Sigmoid colon (tissue), 7 donors: ENCODE measurements at places on chromosomes 6 and 20. TPM values are rescaled to one million over a fixed set of nuclear protein-coding genes. Genes with fewer than 3 reads are reported as not detected.

DNA sequence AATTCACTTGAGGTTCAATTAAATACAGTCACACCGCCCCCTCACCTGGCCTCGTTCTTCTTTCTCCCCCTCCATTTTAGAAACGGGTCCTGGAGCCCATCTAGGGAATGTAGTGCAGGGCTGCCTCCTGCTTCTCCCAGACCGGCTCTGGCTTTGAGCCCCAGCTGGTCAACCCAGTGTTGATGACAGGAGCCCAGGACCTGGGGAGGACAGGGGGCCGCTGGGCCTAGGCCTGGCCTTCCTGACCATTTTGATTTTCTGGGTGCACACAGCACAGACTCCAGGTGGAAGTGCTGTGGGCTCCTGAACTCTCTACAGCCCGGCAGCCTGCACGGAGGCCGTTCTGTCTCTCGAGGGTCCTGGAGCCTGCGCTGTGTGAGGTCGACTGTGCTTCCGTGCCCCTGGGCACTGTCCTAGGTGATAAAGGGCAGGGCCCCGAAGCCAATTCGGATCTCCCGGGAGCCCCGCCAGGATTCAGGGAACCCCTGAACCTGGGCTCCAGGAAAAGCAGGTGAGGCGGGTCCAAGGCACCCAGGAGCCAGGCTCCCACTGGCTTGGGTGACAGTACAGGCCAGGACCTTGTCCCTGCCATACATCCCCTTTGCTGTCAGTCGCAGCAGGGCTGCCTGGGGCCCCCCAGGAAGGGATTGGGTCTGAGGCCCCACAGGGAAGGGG is 23.3 kb downstream of the NPEPL1 start:
- peaks cover 11% of the 10 kb centered on the region for H3K27me3 ChIP-seq
- DNase-seq, result peak; percentile 54
- H3K36me3 ChIP-seq, result no peaks in the 10 kb centered on the region
- H3K4me1 ChIP-seq, result no peaks in the 10 kb centered on the region

Gene EPPIN
- total RNA-seq, result not detected

DNA sequence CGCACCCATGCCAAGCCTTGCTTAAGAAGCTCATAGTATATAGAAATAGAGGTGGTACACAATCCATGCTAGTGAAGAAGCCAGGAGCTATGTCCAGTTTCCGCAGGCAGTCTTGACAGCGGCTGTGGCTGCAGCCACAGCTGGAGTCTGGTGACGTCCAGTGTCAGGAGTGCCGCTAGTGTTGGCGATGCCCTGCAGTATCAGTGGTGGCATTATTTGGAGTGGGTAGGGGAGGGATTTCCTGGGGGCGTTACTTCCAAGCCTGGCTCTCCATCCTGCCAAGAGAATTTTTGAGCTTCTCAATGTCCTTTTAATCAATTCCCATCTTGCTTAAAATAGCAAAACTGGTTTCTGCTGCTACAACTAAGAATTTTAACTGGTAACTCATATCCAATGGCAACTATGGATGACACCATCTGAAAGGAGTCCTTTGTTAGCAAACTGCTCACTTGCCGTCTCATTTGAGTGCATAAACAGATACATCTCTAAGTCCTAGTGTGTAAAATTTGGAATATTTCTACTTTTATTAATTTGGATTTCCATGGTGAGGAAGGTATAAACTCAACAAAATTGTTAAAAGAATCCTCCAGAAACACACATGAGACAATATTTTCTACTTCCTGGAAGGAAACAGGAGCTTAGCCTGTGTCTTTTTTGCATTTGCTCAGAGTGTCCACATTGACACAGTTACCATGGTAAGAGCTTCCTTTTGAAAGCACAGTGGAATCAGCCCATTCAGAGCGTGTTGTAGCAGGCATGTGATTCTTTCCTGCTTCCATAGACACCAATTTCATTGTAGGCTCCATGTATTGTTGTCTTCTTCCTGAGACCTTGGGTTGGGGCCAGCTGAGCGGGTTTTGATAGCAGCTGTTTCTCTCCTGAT is 44.6 kb upstream of the PXDC1 start:
- no peak for DNase-seq
- H3K36me3 ChIP-seq, result no peaks in the 10 kb centered on the region
- no peak overlapping the region for H3K4me3 ChIP-seq

Gene HLA-DPB1
- total RNA-seq, result 62.4 TPM

Gene ASIP
- total RNA-seq, result not detected

- no peak overlapping the region for H3K4me3 ChIP-seq
- DNase-seq, result peak; percentile 38
- H3K27ac ChIP-seq, result no peak overlapping the region
- H3K4me1 ChIP-seq, result no peaks in the 10 kb centered on the region
Observed at GRCh38 chr20:61978491-61978890, 87.2 kb downstream of the TAF4 start.

DNA sequence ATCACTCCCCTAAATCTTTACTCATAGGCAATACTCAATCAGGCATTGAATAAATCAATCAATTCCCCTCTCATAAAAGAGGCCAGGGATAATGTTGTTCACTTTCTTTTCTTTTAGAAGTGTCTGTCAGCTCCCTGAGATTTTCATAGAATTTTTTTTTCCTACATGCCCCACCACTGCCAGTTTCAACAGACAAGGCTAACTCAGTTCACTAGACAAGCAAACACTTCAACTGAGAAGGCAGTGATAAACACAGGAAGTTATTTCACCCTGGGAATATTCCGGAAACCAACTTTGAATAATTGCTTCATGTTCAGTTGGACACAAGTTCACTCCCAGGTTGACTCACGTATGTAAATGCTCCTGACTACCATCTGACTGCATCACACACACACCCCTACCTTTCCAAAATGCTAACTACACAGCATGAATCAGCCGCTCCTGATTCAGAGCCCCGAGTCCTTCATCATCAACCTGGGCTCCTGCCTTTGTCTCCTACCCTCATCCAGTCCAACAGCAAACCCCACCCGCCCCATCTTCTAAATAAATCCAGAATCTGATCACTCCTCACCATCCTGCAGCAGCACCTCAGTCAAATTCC is 143.9 kb downstream of the BCAS1 start:
- H3K27me3 ChIP-seq, result no peaks in the 10 kb centered on the region
- H3K4me3 ChIP-seq, result no peak overlapping the region

Gene LGSN
- not detected for total RNA-seq

DNA sequence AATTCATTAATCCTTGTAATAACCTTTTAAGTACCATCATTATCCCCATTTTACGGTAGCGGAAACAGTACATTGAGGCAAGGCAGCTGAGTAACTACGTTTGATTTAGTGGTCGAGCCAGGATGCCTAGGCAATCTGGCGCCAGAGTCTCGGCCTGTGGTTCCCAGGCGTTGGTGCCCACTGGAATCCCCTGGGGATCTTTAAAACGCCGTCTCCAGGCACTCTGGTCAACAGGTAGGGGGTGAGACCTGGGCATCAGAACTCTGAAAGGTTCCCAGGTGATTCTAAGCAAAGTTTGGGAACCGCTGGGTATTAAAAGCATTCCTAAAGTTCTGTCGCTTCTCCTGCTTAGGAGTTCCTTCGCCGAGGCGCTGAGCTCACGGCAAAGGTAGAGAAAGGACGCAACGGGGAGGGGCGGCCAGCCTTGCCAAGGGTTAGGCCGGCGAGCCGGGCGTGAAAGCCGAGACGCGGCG is 939 bp downstream of the DTNBP1 start:
- H3K27ac ChIP-seq, result peak overlapping the region; percentile 89
- no peaks in the 10 kb centered on the region for H3K27me3 ChIP-seq
- no peaks in the 10 kb centered on the region for H3K36me3 ChIP-seq
- DNase-seq, result no peak

GRCh38 chr6:72365773-72366172 is 256.1 kb upstream of the KCNQ5 start:
- H3K4me3 ChIP-seq, result no peak overlapping the region
- peaks cover 4% of the 10 kb centered on the region for H3K4me1 ChIP-seq
- H3K27ac ChIP-seq, result no peak overlapping the region
- no peaks in the 10 kb centered on the region for H3K36me3 ChIP-seq
- no peak for DNase-seq

Gene ULBP2
- not detected for total RNA-seq

DNA sequence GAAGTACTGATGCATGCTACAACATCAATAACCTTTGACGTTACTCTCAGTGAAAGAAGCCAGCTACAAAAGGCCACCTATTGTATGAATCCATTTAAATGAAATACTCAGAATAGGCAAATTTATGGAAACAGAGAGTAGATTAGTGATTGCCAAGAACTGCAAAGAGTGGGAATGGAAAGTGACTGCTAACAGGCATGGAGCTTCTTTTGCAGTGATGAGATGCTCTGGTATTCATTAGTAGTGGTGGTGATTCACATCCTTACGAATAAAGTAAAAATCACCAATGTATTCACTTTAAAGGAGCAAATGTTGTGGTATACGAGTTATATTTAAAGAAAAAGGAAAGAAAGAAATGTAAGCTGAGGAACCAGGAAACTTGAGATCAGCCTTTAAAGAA is 126.8 kb upstream of the SAMD5 start:
- no peak overlapping the region for H3K27ac ChIP-seq
- no peaks in the 10 kb centered on the region for H3K27me3 ChIP-seq
- H3K36me3 ChIP-seq, result peaks cover 8% of the 10 kb centered on the region
- H3K4me1 ChIP-seq, result no peaks in the 10 kb centered on the region
- no peak overlapping the region for H3K4me3 ChIP-seq
- DNase-seq, result no peak

DNA sequence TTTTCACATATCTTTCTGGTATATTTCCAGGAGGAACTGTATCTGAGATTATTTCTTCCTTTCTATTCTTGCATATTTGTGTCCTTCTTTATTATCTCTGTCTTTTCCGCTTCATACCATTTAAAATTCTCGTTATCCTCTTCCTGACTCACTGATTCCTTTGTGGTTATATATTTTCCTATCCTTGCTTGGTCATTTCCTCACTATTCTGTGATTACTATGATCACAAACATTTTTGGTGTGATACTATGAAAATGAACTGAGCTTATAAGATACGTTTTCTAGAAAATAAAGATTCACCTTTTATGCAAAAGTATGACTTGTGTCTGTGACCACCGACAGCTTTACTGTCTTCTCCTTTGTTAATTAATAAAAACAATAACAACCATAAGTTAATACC is 26.5 kb upstream of the MYCT1 start:
- H3K27me3 ChIP-seq, result no peaks in the 10 kb centered on the region
- H3K4me1 ChIP-seq, result no peaks in the 10 kb centered on the region
- H3K36me3 ChIP-seq, result no peaks in the 10 kb centered on the region
- H3K27ac ChIP-seq, result no peak overlapping the region
- no peak overlapping the region for H3K4me3 ChIP-seq
- DNase-seq, result no peak

- no peaks in the 10 kb centered on the region for H3K4me1 ChIP-seq
- H3K27ac ChIP-seq, result no peak overlapping the region
- no peaks in the 10 kb centered on the region for H3K27me3 ChIP-seq
- no peak for DNase-seq
- H3K36me3 ChIP-seq, result no peaks in the 10 kb centered on the region
Observed at GRCh38 chr6:110748453-110748852, 66.8 kb downstream of the CDK19 start.

DNA sequence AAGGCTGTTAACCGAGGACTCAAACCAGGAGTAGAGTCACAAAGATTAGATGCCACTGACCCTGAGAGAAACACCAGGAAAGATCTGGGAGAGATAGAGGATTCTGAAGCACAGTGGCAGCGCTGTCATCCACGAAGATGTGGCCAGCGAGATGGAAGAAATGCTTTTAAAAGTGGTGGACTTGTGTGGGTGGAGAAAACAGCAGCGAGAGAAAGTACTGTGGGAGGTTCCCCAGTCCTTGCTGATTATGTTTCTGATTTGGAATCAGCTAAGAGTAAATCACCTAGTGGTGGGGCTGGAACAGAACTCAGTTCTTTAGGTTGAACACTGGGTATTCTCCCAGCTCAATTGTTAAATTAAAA is 435 bp upstream of the ZNF322 start:
- no peak for DNase-seq
- peak overlapping the region; percentile 90 for H3K27ac ChIP-seq
- H3K36me3 ChIP-seq, result no peaks in the 10 kb centered on the region
- H3K4me3 ChIP-seq, result peak overlapping the region; percentile 64
- H3K4me1 ChIP-seq, result no peaks in the 10 kb centered on the region

DNA sequence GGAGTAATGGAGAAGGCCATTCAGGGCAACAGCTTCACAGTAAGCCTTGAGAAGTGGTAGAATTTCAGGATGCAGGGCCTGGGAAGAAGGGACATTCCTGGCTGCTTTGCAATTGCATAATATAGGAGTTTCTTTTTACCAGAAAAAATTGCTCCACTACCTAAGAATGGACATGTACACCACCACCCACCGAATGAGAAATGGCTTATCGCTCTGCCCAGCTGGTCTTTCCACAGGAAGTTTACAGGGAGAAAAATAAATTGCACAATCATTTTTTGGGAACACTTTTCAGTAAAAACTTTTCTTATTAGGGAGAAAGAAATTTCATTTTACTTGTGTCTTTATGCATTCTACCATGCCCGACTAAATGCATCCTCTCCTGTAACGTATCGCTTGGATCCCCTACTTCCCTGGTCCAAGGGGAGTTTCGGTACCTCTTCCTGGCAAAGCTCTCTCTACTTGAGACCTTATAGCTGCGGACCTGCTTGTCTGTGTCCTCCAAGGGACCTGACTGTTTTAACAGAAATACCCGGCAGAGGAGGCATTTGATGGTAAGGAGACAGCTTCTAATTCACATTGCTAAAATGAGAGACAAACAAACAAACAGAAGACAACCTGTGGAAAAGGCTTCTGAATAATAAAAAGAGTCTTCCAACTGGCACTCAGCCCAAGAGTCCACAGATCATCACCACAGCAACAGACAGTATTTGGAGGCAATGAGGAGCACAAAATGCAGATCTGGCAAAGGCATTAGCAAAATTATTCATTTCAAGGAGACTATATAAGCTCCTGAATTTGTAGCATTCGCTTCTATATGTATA is 54.2 kb downstream of the MAP3K5 start:
- H3K27ac ChIP-seq, result peak overlapping the region; percentile 62
- no peaks in the 10 kb centered on the region for H3K4me1 ChIP-seq
- peak; percentile 76 for DNase-seq
- H3K36me3 ChIP-seq, result no peaks in the 10 kb centered on the region
- H3K4me3 ChIP-seq, result no peak overlapping the region
- H3K27me3 ChIP-seq, result no peaks in the 10 kb centered on the region
